Occipital lobe (tissue), 3 donors: ENCODE measurements at places on chromosomes 3 and 15. TPM values are rescaled to one million over a fixed set of nuclear protein-coding genes. Genes with fewer than 3 reads are reported as not detected.

GRCh38 chr3:69791919-69792399 is 52.7 kb downstream of the MITF start:
- DNase-seq = no peak

STXBP5L gene
- 18.6 TPM for total RNA-seq

GRCh38 chr3:111848283-111848682 is 10.8 kb upstream of the PHLDB2 start:
- DNase-seq = no peak

PFKFB4 gene
- total RNA-seq = 19.2 TPM

DNA sequence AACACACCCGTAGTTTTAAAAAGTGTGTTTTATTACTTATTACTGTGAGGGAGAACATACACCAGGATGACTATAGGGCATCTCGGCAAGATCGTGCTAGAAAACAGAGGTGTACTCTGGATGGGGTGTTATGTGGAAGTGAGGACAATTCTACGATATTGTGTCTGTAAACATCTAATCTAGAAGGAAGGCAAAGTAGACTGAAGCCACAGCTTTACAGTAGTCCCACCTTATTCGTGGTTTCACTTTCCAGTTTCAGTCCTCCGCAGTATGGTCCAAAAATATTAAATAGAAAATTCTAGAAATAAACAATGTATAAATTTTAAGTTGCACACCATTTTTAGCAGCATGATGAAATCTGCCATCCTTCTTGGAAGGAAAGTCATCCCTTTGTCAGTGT is 277.9 kb downstream of the UNC13C start:
- DNase-seq = no peak
